ENCODE measurements at places on chromosomes 12 and 14. TPM values are rescaled to one million over a fixed set of nuclear protein-coding genes. Genes with fewer than 3 reads are reported as not detected.

DPPA3 gene
- total RNA-seq: not detected

PTPN21 gene
- total RNA-seq: 5.5 TPM

LMNTD1 gene
- 0.30 TPM for total RNA-seq

ALG10B gene
- total RNA-seq: 2.0 TPM

TAS2R42 gene
- not detected for total RNA-seq

GPX2 gene
- not detected for total RNA-seq

NINJ2 gene
- 0.17 TPM for total RNA-seq

SSPN gene
- 5.4 TPM for total RNA-seq

ABHD12B gene
- under 0.01 TPM for total RNA-seq

MYBPC1 gene
- total RNA-seq: not detected

MANSC4 gene
- not detected for total RNA-seq

MMP19 gene
- total RNA-seq: 12.6 TPM

NIN gene
- total RNA-seq: 21.7 TPM

APOF gene
- total RNA-seq: not detected

PTHLH gene
- not detected for total RNA-seq

NID2 gene
- 85.0 TPM for total RNA-seq

KCNK10 gene
- not detected for total RNA-seq

ALX1 gene
- 0.45 TPM for total RNA-seq

TAS2R50 gene
- not detected for total RNA-seq

POTEM gene
- total RNA-seq: not detected

DIP2B gene
- total RNA-seq: 8.6 TPM
